ENCODE measurements at places on chromosomes 7 and 10. TPM values are rescaled to one million over a fixed set of nuclear protein-coding genes. Genes with fewer than 3 reads are reported as not detected.

TRIL gene
- total RNA-seq: 0.10 TPM

GRCh38 chr7:5636446-5636835 lies 145.0 kb downstream of the RNF216 start:
- no peak for DNase-seq

DNA sequence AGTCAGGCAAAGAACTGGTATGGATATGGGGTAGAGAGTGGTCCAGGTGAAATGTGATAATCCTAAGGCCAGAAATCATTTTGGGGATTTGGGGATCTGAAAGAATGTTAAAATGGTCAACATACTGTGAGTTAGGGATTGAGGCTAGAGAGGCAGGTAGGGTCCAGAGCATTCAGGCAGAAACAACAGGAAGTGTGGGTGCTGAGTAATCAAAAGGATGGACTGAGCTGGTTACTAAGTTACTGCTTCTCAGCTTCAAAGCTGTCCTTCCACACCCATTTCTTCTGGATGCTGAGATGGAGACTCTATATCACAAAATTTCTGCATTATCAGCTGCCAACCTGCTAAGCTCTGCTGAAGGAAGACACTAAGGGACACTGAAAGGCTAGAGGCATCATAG lies 30.6 kb upstream of the PRKCQ start:
- DNase-seq: no peak

NAT16 gene
- not detected for total RNA-seq

- no peak for DNase-seq
Measured at GRCh38 chr10:70034232-70034631, 18.4 kb upstream of the MACROH2A2 start.

GRCh38 chr10:74558403-74558802 lies 268.0 kb upstream of the KAT6B start:
- DNase-seq: no peak

- DNase-seq: no peak
Measured at GRCh38 chr7:74351836-74352235, 62.6 kb downstream of the CLIP2 start.

PDZD8 gene
- total RNA-seq: 12.8 TPM

GRCh38 chr10:17771017-17771416 lies 19.0 kb downstream of the TMEM236 start:
- DNase-seq: no peak

DNA sequence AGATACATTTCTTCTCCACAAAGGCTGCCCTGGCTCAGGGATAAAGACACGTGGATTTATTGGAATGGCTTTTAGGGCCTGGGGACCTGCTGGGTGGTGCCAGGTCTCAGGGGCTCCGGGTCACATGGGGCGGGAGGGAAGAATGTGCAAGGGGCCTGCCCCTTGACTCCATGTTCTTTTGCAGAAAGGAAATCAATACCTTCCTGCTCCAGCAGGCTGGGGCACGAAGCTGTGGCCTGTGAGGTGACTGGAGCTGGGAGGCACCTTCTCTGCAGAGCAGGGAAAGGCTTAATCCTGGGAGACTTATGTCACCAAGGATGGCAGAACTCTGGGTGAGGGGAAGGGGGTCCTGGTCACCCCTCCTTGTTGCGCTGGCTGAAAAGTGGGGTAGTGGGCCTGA lies 42.3 kb upstream of the GNA12 start:
- no peak for DNase-seq

GRCh38 chr7:116952635-116953371 lies 498 bp upstream of the ST7 start:
- no peak for DNase-seq

- DNase-seq: no peak
Measured at GRCh38 chr7:155714702-155715101, 70.2 kb downstream of the RBM33 start.

DNA sequence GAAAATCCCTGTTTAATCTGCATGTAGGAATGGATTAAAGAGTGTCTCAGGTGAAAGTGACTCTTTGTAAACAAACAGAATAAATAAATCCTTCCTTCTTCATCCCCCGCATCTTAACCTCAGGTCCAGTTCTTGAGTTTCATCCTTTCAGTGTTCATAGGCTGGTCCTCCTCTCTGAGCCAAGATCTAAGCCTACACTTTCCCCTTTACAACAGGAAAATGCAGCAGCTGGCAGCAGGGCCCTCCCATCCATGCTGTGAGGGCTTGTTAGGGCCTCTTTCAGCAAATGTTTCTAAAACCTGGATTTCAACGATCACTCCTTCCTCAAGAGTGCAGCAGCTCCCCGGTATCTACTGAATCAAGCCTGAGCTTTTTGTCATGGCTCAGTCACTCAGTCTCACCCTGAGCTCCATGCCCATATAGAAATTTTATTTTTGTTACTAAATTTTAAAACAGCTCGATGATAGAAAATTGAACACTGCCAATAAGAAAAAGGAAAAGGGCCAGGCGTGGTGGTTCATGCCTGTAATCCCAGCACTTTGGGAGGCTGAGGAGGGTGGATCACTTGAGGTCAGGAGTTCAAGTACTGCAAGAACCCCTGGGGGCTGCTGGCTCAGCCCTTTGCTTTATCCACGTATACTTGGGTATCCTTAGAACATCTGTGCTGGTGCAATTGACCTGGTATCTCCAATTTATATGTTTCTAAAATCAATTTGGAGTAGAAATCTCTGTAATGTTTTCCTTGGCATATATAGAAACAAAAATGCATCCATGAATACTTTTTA lies 15.6 kb downstream of the BLNK start:
- DNase-seq: no peak

DNA sequence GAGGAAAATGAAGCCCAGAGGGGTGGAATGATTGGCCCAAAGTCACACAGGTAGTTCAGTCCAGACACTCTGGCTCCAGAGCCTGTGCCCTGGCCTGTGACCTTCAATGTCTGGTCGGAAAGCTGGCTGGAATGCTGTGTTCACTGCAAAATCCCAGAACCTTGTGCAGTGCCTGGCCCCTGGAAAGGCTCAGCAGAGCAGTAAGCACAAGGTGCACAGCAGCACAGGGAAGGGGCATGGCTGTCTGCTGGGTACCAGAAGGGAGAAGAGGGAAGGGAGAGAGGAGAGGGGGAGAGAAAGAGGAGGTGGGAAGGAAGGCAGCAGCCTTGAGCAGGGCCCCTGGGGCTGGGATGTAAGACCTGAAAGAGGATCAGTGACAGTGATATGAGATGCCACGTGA lies 28.4 kb upstream of the C10orf71 start:
- no peak for DNase-seq

CPN1 gene
- total RNA-seq: not detected

DNA sequence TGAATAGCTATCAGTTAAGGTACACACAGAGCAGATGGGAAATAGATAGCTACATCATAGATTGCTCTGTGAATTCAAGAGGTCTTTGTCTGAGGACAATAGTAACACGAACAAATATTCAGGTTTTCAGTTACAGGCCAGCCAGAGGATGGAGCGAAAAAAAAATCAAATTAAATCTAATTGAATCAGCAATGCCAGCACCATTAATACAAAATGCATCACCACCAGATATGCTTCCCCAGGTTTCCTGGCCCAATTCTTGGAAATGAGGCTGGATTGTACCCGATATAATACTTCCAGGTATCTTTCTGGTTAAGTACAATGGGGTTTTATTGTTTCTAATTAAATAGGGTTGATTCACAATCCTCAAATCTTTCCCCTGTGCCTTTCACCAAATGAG lies 975.8 kb upstream of the AUTS2 start:
- no peak for DNase-seq
